ENCODE measurements at places on chromosomes 13 and 19.

- no peak for DNase-seq
These were observed 16.7 kb upstream of the POSTN start for GRCh38 chr13:37615276-37615675.

- DNase-seq: no peak
These were observed 68.6 kb downstream of the RAB20 start for GRCh38 chr13:110492679-110493593.

- DNase-seq: no peak
These were observed 149.9 kb downstream of the MYO16 start for GRCh38 chr13:108779308-108779707.

DNA sequence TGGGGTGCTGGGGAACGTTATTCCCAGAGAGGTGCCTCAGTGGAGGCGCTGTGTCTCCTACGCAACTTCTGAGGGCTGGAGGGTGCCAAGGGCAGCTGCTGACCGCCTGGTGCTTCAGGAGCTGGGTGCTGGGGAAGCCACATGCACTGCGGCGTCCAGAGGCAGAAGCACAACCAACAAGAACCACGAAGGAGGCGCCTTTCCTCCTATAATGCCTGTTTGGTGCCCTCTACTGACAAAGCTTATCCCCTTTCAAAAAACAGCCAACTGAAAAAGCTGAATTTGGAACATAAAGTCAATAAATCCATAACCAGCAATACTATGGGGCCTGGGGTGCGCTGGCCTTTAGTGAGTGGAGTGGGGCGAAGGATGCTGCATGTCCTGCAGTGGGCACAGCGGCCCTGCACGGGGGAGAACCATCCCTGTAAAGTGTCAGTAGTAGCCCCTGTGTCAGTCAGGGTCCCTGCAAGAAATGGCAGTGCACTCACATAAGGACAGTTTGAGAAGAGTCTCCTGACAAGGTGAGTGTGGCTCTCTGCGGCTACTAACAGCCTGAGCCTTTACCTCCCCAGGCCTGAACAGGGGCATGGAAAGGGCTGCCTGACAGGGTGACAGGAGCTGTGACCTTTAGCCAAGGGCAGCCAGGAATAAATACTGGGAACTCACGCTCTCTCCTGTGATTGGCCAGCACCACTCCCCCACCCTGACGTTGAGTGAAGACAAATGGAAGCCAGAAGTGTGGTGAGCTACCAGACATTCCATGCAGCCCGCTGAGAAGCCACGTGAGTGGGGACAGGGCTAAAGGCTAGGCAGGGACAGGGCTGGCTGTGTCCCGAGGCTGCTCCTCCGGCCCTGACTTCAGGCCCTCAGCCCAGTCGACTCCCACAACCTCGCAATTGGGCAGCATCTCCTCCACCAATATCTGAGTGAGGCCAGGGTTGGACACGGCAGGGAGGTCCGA is 4.5 kb upstream of the B3GNT8 start:
- DNase-seq: no peak

DNA sequence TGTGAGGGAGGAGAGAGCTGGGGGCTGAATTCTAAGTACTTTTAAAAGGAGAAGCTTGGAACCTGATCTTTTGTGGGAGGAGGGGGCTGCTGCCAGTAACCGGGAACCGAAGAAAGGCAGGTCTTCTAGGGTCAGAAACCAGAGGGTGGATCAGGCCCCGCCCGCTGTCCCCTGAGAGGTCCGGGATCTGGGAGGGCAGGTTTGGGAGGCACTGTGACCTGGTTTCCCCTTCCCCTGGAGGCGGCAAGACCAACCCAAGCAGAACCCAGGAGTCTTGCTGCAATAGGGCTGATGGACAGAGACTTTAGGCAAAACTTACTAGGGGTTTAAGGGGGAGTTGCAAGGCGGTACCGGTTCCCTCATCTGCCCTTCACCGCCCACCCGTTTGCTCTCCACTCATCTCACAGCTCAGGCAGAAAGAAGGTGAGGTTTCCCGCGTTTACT is 707 bp upstream of the KLK8 start:
- no peak for DNase-seq

- no peak for DNase-seq
These were observed 8.8 kb downstream of the ZFP28 start for GRCh38 chr19:56547535-56547934.

- DNase-seq: peak; percentile 53
These were observed 6.0 kb upstream of the WDR88 start for GRCh38 chr19:33125929-33126388.

Measured in NCI-H1436 (cell line).